Left lung (tissue), 14 donors: ENCODE measurements at places on chromosomes 6 and 20. TPM values are rescaled to one million over a fixed set of nuclear protein-coding genes. Genes with fewer than 3 reads are reported as not detected.

DNA sequence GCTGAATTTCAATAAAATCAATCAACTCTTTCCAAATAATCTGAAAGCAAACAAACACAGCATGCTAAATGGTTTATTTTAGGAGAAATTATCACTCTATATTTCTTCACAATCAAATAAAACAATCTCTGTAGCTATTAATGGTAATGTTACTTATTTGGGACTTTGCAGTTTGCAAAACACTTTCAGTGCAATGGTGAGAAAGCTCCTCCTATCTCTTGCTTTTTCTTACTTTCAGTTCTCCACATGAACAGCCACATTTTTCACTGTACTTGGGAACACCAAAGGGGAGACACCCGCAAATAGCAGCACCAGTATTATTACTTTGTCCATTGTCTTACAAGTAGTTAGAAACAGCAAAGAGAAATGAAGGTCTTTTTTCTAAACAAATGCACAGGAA lies 92.4 kb downstream of the DST start:
- no peak for DNase-seq

- DNase-seq, result peak; percentile 54
These were observed 5.5 kb downstream of the MDGA1 start for GRCh38 chr6:37691904-37692806.

GRCh38 chr6:109834131-109834530 lies 143.0 kb downstream of the FIG4 start:
- DNase-seq, result peak; percentile 3

- no peak for DNase-seq
These were observed 122.2 kb downstream of the KIF13A start for GRCh38 chr6:17865243-17865642.

The SLC18B1 gene
- 15.0 TPM for total RNA-seq

The LSM14B gene
- total RNA-seq, result 36.0 TPM
